ENCODE measurements at places on chromosomes 12 and 14.

DNA sequence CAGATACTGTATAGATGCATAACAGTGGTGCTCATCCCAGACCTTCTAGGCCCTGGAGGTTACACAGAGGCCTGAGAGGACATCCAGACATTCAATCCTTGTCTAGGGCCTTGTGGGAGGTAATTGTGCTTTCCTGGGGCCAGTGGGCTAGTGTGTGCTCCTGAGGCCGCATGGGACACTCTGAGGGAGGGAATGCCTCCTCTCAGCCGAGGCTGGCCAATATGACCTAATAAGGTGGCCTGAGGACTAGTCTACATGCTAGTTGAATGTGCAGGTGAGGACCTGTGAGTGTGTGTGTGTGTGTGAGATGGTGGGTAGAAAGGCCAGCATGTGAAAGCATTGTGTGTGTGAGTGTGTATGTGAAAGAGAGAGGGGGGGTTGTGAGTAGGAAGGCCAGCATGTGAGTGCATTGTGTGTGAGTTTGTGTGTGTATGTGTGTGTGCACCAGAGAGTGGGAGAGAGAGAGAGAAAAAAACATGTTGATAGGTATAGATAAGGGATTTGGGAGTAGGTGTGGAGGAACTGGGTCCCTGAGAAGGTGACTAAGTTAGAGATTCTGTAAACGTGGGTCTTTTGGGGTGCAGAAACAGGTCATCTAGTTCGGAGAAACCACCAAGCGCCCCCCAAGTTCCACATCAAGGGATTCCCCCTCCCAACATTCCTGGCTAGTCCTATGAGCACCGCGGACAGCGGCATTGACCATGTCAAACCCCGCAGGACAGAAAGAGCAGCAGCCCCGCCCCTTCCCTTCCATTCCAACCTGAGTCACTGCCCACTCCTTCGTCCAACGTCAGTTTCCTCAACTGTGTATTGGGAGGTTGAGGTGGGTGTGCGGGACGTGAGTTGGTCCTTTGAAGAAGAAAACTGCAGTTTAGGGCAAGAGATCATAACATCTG, 9.7 kb upstream of the KRT81 start:
- no peak for DNase-seq

GRCh38 chr14:90547968-90548367, 151.1 kb downstream of the CALM1 start:
- DNase-seq, result no peak

- no peak for DNase-seq
Measured at GRCh38 chr12:92398565-92399309, 253.1 kb upstream of the BTG1 start.

GRCh38 chr14:82855912-82856391, 1322.3 kb upstream of the SEL1L start:
- DNase-seq, result no peak

DNA sequence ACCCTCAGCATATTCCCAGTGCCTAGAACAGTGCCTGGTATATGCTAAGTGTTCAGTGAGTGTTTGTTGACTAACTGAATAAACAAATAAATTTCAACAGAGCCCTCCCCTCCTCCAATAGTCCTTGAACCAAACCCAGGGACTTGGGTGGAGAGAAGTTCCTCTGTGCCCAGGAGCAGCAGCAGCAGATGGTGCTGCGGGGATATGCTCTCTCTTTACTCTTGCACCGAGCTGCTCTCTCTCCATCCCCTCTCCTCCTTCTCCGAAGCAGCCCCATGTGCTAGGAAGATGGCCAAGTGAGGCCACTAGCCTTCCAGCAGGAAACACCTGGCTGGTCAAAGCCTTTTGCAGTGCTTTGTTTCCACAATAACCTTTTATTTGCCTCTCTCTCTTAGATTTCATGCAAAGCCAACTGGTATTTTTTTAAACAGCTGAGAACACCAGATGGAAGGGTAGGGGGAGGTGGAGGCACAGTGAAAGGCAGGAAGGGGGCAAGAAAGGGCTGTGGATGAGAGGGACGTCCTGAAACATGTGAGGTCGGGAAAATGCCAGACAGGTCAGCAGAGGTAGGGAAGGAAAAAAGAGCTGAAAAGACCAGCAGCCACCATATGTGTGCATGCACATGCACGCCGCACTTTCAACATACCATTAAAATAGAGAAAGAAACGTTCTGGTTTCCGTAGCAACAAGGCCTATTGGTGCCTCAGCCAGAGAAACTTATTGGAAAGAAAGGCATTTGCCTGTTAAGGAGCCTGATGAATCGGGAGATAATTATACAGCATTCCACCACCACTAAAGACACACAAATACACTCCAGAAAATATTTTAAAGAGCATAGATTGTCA, 78.9 kb downstream of the EMP1 start:
- no peak for DNase-seq

DNA sequence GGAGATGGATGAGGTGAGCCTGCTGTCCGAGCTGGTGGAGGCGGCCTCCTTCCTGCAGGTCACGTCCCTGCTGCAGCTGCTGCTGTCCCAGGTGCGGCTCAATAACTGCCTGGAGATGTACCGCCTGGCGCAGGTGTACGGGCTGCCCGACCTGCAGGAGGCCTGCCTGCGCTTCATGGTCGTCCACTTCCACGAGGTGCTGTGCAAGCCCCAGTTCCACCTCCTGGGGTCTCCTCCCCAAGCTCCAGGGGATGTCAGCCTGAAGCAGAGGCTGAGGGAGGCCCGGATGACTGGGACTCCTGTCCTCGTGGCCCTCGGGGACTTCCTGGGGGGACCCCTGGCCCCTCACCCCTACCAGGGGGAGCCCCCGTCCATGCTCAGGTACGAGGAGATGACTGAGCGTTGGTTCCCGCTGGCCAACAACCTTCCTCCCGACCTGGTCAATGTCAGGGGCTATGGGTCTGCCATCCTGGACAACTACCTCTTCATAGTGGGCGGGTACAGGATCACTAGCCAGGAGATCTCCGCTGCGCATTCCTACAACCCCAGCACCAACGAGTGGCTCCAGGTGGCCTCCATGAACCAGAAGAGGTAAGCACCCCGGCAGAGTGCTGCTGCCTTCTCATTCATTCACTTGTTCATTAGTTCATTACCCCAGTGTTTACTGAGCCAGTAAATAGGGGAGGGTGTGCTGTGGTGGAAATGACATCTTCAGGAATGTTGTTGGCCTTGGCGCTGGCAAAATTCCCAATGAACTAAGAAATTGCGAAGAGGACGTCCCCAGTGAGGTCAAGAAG, 774 bp upstream of the MANSC4 start:
- no peak for DNase-seq

DNA sequence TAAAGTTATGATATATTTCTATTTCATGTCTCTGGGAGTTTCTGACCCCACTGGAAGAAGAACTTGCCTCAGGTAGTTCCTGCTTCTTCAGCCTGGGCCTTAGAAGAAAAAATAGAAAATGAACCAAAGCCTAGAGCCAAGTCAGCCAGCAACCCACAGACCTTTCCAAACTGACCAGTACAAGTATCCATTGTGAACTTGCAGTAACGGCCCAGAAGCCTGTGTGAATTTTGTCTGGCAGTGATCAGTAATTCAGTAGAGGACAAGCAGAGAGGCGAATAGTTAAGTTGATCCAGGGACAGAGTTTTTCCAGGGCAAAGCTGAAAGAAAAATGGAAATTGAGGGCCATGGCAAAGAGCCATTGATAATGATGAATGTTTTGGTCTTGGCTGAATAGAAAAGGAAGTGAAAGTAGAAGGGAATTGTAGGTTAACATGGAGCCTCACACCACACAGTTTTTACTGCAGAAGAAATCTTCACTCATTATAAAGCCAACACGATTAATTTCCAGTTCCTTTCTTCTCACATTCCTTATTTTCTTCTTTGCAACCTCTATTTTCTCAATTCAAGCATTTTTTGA, 311.8 kb downstream of the BTG1 start:
- no peak for DNase-seq

DNA sequence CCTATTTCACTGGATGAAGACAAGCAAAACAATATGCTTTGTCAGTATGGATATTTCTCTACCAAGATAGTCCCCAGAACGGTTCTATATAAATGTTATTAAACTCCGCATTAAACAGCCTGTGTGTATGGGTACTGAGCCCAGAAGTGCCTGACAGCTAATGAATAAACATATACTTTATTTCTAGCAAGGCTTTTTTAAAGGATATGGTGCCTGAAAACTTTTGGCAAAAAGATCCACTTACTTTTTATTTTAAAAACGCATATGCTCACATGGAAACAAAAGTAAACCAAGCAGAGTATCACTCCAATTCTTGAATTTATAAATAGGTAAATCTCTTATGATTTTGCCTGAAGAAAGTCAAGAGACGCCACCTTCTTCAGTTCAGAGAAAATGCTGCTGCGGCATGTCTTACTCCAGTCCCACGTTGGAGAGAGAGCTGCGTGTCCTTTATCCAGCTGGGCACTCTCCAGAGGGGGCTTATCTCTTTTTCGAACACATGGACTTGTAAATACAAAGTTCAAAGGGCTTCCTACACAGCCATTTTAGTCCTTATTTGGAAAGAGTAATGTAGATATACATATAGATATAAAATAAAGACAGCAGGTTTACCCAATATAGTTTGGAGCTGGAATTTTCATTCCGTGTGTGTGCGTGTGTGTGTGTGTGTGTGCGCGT, 264.2 kb downstream of the ADAMTS20 start:
- DNase-seq, result no peak

DNA sequence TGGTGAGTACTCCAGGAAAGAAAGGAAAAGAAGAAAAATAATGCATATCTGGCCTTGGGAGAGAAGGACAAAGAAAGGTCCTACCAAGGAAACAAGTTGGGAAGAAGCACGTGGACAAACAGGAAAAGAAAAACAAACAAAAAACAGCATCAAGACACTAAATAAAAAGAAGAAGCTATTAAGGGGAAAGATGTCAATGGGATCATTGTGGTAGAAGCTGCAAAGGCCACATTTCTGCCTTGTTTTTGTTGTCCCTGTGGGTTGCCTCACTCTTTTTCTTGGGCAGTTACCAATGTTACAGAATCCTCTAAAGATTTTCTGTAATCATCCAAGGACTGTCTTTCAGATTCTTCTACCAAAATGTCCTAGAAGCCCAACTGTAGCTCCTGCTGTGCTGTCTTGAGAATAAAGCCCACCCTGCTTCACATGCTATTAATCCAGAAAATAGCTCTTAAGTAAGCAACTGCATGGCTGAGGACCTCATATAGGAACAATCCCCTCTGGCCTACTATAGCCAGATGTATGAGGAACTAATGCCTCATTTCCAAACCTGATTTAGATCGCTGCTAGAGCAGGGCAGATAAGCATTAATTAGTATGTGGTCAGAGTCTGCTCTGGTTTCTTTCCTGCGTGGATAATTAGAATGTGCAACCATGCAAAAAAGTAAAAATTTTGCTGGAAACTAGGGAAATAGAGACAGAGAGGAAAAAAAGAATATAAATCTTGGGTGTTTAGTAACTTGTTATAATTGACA, 10.2 kb upstream of the CPNE8 start:
- no peak for DNase-seq

DNA sequence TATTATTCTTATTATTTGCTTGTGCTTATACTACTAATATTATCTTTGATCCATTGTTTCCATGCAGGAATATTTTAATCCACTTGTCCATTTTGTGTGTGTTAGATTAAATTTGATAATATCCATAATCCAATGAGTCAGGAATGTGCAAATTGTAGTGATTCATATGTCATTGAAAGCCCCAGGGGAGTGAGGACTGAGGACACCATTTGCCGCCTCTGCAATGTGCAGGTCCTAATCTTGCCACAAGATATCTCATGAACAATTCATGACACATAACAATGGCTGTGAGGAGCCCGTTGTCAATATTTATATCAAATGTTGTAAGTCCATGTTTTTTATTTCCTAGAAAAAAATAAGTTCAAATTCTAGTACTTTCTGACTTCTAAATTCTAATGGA, 250.5 kb downstream of the ZFP36L1 start:
- DNase-seq, result no peak

- no peak for DNase-seq
Measured at GRCh38 chr12:3595721-3596120, 104.7 kb downstream of the PRMT8 start.

GRCh38 chr12:96872961-96873360, 34.1 kb upstream of the NEDD1 start:
- no peak for DNase-seq

- no peak for DNase-seq
Measured at GRCh38 chr12:121167232-121167820, 34.6 kb downstream of the P2RX7 start.

DNA sequence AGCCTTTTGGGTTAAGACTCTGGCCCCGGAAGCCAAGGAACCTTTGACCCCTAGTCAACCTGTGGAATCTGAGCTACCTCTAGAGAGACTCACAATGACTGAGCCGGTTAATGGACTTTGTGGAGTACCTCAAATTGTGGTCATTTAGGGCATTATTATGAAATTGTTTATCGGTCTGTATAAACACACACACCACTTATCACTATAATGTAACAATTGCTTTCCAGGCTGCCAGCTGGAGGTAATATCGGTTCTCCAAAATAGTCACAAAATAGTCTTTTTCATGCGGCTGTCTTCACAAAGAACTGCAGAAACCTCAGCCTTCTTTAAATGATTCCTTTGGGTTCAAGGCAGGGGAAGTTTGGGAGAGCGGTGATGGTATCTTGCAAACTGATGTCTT, 144.2 kb downstream of the DACT1 start:
- DNase-seq, result no peak

- DNase-seq, result no peak
Measured at GRCh38 chr12:82524641-82525040, 162.1 kb upstream of the TMTC2 start.
